ENCODE measurements at places on chromosomes 7 and 10.

DNA sequence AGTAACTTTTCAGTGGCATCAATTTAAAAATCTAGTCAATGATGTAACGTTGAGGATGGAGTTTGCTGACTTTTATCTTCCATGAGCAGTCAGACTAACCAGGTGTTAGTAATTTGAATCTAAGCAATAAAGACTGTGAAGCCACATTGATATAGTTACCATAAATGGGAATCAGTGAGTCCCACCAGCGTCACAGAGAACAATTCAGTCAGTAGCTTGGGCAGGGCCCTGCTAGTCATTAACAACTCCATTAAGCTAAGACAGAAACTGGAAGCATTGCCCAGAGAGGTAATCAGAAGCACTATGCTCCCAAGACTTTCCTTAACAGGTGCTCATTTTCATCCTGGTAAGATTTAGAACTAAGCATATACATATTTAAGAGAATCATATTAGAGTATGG lies 315.1 kb downstream of the PCDH15 start:
- DNase-seq, result no peak

- no peak for DNase-seq
These were observed 108.7 kb upstream of the DGKB start for GRCh38 chr7:15011289-15011688.

GRCh38 chr7:74094224-74095101 lies 10.9 kb downstream of the LIMK1 start:
- DNase-seq, result peak; percentile 75

DNA sequence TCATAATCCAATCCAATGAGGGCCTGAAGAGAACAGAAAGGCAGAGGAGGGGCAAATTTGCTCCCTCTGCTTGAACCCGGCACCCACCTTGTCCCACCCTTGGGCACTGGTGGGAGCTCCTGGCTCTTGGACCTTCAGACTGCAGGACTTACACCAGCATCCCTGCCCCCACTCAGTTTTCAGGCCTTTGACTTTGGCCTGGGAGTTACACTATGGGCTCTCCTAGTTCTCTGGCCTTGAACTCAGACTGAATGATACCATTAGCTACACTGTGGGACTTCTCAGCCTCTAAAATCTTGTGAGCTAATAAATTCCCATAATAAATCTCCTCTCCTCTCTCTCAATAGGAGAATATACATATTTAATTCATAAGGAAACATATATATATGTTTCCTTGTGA lies 114.4 kb downstream of the AHR start:
- no peak for DNase-seq

All from omental fat pad (tissue), 4 donors.